Germinal center (tissue), 1 donor: ENCODE measurements at places on chromosomes 11 and 22.
A peak's percentile ranks its signal among the peaks of the same experiment; 100 is the strongest.

- no peak for DNase-seq
These were observed 86.5 kb upstream of the CLPB start for GRCh38 chr11:72520815-72521214.

DNA sequence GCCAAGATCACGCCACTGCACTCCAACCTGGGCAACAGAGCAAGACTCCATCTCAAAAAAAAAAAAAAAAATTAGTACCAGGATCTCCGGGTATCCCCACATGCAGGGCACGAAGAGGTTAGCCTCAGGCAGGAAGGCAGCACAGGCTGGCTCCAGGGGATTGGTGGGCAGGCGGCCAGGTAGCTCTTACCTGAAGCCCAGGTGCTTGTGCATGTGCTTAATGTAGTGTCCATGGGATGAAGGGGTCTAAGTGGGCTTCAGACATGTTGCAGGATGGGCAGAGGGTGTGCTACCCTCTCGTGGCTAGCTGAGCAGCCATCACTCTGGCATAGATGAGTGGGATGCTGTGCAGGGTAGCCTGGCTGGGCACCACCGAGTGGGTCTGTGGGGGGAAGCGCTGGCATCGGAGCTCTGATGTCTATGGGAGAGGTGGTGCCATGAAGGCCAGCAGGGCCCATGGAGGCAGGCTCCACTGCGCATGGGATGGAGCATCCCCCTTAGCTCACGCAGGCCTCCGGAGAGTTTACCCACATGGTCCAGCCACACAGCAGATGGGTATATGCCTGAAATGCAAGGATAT, 11.0 kb downstream of the RFPL1 start:
- DNase-seq, result no peak

- no peak for DNase-seq
These were observed 181.6 kb downstream of the MSANTD4 start for GRCh38 chr11:105840391-105840790.

DNA sequence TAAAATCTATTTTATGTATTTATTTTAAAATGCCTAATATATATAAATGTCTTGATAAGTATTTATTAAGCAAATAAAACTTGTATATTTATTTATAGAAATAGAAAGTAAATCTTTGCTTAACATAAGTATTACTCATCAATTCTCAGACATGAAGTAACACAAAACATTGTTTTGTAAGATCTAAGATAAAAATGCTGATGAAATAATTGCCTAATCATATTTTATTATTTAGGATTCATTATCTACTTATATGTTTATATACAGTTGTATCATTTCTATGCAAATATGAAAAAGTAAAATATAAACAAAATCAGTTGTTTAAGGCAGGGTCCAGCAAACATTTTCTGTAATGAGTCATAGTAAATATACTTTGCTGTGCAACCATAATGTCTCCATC, 507.8 kb upstream of the CNTN5 start:
- DNase-seq, result no peak

DNA sequence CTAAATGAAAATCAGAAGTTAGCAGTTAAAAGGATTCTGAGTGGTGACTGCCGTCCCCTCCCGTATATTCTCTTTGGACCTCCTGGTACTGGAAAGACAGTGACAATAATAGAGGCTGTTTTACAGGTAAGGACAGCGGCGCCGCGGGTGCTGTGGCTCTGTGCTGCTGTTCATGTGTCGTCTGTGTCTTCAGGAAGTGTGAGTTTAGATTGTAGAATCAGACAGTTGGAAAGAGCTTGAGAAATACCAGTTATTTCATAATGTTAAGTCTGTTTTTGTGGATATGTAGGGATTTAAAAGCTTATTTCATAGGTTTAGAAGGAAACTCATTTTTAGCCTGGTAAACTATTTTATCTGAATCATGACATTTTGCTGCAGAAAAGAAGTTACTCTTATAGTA, 27.4 kb upstream of the PANX2 start:
- DNase-seq, result no peak

GRCh38 chr11:37972691-37973090, 1374.7 kb upstream of the RAG2 start:
- DNase-seq, result no peak

- no peak for DNase-seq
These were observed 27.1 kb downstream of the VPS37C start for GRCh38 chr11:61133956-61134662.

- DNase-seq, result no peak
These were observed 8.2 kb downstream of the VPS37C start for GRCh38 chr11:61152816-61153592.

DNA sequence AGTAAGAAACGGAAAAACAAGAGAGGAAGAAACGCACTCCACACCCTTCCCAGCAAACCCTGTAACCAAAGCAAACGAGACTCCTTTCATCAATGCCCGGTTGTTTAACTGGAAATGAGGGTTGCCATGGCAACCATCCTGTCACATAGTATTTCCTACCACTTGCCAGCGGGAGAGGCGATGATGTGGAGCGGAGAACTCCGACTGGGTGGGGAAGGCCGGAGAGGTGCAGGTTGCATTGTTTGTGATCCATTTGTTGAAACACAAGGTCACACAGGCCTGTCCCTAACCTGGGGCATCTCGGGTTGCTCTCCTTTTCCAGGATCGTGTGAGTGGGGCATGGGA, 609.9 kb downstream of the BUD13 start:
- no peak for DNase-seq

DNA sequence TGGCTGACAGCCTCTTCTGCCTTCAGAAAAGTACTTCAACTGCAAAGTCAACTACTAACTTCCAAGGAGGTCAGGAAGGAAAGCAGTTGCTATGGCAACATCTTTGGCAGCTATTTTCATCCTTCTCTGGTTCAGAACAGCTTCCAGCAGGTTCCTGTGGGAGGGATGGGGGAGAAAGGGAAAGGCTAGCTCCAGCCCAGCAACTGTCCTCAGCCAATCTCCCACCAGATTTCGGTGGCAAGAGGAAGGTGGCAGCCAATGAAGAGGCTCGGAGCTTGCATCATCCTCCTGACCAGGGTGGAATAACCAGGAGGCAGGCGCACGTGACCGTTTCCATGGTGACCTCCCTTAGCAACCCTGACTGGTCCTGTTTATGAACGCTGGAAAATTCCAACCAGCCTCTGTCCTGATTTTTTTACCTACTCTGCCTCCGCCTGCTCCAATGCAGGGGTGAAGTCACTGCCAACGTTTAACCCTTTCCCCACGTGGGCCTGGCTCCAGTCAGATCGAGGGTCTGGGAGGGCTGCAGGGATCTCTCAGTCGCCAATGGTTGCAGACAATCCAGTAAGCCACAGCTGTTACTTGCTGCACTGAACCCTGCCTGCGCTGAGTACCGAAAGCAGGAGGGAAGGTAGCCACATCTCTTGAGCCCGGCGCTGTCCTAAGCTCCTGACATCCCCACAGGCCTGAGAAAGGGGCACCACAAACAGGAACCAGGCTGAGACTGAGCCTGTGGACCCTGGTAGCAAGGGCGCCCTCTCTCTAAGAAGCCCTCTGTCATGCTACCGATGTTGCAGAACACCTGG, 11.2 kb upstream of the MALAT1 start:
- DNase-seq, result peak; percentile 55

DNA sequence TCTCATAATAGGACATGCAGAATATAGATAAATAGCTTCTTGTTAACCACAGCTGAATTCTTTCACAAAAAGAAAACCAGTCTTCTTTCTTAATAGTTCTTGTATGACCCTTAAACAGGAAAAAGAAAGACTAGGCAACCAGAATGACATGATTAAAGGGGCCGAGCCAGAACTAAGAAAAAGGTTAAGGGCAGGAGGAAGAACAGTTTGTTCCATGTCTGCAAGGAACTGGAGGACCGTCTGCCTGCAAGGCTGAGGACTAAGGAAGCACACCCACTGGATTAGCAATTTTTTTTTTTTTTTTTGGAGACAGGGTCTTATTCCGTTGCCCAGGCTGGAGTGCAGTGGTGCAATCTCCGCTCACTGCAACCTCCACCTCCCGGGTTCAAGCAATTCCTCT, 26.0 kb upstream of the TMPRSS5 start:
- no peak for DNase-seq

- no peak for DNase-seq
These were observed 232.9 kb upstream of the NCAM1 start for GRCh38 chr11:112728288-112728687.

- DNase-seq, result no peak
These were observed 118.8 kb downstream of the MPPED1 start for GRCh38 chr22:43530349-43531201.

- DNase-seq, result no peak
These were observed 580.3 kb downstream of the BRD1 start for GRCh38 chr22:49247194-49247924.

DNA sequence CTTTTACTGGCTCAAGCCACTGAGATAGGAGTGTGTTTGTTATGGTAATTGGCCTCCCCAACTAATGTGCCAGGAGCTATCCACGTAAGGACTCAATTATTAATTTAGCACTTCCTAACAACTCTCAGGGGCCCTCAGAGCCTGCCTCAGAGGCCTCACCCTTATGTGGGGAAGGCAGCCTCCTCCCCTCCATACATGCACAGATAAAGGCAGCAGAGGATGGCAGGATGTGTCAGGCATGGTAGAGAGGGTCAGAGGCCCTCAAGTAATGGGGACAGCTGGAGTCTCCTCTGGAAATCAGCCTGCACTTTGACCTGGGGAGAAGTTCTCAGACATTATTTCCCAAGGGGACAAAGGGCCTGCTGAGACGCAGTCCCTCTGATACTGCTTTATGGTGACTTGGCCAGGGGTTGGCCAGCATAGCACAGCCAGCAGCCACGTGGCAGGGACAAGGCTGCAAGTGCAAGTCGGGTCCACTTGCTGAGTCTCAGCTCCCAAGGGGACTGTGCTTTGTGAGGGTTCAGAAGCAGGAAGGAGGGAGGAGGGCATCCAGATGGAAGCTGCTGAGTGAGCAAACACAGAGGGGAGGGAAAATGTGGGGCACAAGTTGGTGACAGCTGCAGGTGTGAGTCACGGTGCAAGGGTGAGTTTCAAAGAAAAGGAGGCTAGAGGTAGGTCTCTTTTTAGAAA, 17.0 kb downstream of the MOGAT2 start:
- no peak for DNase-seq

- DNase-seq, result no peak
These were observed 68.9 kb downstream of the CYB5R2 start for GRCh38 chr11:7604331-7604955.
